ENCODE measurements at places on chromosomes 11 and 22.

DNA sequence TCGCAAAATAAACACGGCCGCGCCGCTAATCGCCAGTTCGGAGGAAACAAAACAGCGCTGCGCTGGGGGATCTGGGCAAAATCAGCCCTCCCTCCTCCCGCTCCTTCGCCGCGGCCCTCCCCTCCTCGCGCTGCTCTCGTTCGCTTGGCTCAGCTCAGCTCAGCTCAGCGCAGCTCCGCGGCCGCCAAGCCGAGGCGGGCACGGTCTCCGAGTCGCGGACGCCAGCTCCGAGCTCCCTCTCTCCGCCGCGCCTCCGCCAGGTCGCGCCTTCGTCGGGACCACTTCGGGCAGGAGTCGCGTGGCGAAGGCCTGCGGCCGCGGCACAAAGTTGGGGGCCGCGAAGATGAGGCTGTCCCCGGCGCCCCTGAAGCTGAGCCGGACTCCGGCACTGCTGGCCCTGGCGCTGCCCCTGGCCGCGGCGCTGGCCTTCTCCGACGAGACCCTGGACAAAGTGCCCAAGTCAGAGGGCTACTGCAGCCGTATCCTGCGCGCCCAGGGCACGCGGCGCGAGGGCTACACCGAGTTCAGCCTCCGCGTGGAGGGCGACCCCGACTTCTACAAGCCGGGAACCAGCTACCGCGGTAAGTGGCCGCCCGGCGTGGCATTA lies at the start of gene SPON1:
SPON1 (plus strand) TSS at position 162 of the 607 bp plus-strand sequence; CDS start at position 344, 182 bp downstream.
- DNase-seq, result no peak

GRCh38 chr11:34063061-34063795 lies 11.7 kb downstream of the CAPRIN1 start:
- DNase-seq, result no peak

- DNase-seq, result no peak
Measured at GRCh38 chr11:13104619-13105236, 95.6 kb downstream of the RASSF10 start.

DNA sequence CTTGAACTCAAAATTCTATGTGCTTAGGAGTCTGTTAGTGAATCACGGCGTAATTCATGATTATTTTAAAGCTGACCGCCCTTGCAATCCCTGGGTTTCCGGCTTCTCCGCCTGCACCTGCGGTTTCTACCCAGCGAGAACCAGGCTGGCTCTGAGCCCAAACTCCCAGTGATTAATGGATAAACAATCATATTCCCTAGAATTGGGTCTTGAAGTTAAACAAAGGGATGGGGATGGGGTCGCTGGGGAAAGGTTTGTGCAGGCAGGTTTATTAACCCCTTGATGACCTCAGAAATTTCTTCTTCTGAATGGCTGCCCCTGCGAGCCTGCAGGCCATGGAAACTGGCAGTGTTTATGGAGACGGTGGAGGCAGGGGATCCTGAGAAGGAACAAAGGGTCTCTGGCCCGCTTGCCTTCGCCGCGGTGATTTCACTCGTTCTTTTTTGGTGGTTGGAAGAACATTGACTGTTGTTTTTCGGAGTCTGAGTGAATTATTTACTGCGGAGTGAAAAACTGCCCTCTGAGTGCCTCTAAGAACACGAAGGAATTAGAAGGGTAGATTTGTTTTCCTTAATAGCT lies 1000.3 kb downstream of the BRD1 start:
- no peak for DNase-seq

GRCh38 chr11:78514922-78515502 lies 59.7 kb downstream of the NARS2 start:
- DNase-seq, result no peak

DNA sequence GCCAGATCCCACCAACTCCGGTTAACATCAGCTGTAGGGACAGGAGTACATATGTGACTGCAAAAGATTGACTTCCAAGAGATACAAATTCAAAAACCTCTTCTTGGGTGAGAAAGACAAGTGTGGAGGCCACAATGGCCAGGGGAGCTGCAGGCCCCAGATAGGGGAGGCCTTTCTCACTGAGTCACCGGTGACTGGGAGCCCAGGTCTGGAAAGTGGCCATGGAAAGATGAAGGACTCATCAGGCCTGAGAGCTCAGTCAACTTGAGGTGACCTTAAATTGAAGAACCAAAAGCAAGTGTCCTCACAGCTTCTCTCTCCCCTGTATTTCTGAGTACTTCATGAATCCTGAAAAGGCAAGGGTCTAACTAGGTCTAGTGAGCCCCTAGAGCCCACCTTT lies 90.4 kb upstream of the CLPB start:
- no peak for DNase-seq

DNA sequence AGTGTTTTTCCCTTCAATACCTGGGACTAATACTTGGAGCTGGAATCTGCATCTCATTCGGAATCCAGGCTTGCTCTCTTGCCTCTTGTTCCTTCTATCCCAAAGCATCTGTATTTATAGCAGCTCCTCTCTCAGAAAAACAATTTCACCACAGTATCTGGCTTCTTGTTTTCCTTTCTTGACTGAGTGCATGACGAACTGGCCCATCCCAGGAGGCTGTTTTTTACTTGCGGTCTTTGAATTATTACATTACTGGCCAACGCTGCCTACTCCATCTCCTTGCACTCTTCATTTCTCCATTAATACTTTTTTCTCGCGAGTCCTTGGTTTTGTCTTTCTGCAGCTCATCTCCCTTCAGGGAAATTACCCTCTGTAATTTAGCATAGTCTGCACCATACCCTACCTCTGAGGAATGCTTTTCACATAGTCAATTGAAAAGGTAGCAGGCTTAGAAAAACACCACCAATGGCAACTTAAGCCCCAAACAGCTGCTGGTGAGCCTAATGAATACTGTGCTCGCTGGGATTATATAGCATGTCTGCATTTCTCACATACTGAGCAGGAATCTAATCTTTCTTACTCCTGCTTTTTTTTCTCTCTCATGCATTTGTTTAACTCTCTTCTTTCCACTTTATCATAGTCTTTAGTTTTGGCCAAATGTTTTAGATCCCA lies 277.4 kb upstream of the SESN3 start:
- DNase-seq, result no peak

GRCh38 chr22:31895411-31896123 lies 48.8 kb upstream of the YWHAH start:
- no peak for DNase-seq

DNA sequence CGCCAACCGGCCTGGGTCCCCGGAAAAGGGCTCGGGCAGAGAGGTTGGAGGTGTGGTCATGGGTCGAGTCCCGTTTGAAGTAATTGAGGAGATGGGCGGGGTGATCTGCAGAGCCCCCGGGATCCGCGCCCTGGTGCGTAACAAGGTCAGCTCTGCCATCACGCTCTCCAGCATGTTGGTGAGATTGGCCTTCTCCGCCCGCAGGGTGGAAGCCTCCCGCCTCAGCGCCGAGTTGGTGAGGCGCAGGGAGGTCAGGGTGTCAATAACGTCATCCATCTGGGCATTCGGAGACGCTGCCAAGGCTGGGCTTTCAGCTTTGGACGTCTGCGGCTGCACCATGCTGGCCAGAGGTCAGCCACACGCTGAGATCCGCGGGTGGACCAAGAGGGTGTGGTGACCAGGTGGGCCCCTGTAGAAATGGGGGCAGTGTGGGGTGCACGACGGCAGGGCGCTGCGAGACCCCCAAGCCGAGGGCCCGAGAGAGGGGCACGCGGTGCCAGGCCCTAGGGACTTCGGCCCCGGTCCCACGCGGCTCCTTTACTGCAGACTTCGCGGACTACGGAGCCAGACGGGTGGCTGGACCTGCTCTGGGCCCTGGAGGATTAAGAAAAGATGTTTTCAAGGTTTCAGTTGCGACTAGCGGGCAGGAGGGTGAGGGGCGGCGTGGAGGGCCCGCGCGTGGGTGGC lies 672 bp downstream of the RTL6 start:
- DNase-seq, result no peak

DNA sequence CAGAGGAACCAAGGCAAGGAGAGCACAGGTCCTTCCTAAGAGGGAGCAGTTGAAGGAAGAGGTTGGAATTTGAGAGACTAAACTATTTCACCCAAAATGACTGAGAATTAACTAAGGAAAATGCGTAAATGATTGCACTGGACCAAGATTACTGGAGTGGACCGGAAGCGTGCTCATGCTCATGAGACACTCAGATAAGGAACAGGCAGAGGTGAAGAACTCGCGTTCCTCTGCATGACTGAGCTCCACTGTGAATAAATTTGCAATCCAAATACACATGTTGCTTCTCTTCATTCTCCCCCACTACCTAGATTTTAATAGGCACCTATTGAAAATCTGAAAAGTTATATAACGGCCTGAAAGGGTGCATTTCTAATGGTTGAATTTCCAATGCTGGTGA lies 207.0 kb downstream of the KIRREL3 start:
- DNase-seq, result no peak

DNA sequence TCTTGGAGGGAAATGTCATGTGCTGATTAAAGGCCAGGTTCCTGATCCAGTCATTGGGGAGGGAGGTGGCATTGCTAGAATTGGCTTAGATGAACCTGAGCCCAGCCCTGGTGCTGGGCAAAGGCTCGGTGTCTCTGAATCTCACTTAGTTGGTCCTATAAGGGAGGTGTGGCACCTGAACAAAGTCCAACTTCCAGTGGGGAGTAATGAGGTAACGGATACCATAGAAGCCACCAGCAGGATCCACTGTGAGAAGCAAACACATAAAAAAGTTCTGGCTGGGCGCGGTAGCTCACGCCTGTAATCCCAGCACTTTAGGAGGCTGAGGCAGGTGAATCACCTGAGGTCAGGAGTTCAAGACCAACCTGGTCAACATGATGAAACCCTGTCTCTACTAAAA lies 26.6 kb downstream of the PRDM11 start:
- DNase-seq, result no peak

DNA sequence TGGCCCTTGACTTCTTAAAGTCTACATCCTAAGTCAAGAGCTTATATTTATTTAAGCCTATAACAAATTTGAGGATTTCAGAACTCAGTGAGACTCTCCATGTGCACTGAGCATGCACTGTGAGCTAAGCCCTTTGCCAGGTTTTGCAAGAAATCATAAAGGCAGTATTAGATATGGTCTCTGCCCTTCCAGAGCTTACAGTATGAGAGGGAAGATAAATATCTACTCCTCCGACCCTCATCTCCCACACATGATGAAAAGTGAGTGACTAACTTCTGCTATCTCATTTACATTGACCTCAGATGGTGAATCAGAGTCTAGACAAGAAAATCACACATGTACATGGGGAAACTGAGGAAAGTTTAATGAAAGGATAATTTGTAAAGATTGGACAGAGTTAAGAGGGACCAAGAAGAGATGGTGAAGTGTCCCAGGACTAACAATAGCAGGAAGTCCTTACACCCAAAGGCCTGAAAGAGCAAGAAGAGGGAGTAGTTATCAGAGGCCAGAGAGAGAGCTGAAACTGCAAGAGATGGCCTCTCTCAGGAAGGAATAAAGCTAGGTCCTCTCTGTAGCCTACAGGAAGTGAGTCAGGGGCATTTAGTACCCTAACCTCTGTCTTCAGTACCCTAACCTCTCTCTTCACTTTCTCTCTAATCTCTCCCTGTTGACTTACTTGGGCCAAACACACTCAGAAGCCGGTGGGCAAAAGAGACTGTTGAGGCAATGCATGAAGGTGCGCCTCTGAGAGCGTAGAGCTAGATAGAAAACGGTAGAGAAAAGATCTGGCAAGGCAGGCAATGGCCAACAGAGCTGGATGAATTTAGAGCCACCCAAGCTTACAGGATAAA lies 23.0 kb upstream of the BLID start:
- DNase-seq, result no peak

DNA sequence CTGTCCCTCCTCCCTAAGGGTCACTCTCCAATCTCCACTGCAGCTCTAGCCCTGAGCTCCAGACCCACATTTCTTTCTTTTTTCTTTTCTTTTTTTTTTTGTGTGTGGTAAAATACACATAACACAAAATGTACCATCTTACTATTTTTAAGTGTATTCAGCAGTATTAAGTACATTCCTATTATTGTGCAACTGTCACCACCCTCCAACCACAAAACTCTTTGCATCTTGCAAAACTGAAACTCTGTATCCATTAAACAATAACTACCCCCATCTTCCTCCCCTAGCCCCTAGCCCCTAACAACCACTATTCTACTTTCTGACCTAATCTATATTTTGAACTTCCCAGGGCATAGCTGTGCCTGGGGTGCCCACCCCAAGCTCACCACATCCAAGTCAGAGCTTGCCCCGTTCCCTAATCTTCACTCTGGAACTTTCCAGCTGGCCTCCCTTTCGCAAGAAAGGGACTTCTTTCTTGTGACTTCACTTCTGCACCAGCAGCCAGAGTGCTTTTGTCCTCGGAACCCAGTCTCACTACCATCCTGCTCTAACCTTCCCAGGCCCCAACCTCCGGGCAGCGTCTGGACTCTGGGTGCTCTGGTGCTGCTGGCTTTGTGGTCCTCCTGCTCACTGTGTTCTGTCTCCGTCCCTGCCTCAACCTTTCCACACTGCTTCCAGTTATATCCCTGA lies 30.7 kb downstream of the PARVG start:
- DNase-seq, result no peak

- no peak for DNase-seq
Measured at GRCh38 chr22:32097881-32098499, 54.9 kb downstream of the SLC5A1 start.

GRCh38 chr11:27281740-27282590 lies 81.0 kb downstream of the CCDC34 start:
- DNase-seq, result no peak

DNA sequence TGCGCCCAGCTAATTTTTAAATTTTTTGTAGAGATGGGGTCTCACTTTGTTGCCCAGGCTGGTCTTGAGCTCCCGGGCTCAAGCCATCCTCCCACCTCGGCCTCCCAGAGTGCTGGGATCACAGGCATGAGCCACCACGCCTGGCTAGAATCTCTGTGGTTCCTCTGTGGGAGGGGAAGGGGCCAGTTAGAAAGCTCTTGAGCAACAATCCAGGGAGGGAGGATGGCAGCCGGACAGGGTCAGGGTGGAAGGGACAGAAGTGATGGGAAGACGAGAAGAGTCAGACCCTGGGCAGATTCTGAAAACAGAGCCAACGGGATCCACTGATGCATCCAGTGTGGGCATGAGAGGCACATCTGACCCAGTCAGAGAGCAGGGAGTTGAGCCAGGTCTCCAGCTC lies 38.9 kb upstream of the MN1 start:
- DNase-seq, result no peak

- DNase-seq, result no peak
Measured at GRCh38 chr11:35173616-35174566, 34.9 kb downstream of the CD44 start.

- DNase-seq, result no peak
Measured at GRCh38 chr11:116193321-116194131, 579.3 kb downstream of the BUD13 start.

DNA sequence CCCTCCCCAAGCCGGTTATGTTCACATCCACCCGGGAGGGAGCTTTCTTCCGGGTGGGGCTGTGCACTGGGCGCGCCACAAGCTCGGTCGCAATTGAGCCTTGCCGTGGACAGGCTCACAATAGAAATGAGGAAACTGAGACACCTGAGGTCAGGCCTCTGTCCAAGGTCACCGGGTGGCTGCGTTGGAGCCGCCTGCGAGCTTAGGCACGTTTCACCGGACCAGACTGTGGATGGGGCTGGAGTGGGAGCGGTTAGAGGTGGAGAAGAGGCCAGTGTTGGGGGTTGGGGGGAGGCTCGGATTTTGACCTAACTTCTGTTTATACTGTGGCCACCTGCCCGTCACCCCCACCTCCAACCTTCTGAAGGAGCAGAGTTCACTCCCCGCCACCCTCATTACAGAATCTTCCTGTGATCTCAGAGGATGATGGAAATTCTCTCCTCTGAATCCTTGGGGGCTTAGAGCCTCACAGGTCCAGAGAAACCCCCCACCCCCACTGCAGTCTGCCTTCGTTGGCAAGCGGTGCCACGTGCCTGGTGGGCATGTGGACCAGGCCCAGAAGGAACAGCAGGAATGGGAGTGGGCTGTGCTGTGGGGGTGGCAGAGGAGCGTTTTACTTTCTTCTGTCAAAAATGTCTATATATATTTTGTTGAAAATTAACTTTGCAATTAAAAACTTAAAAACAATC lies 631 bp upstream of the NPTXR start:
- no peak for DNase-seq

- no peak for DNase-seq
Measured at GRCh38 chr22:24878969-24879368, 67.5 kb downstream of the LHFPL7 start.
